ENCODE measurements at places on chromosomes 2 and 18.

GRCh38 chr2:230914886-230915285 is 10.2 kb downstream of the GPR55 start:
- no peak for DNase-seq

- no peak for DNase-seq
These were observed 305.6 kb upstream of the LRRTM1 start for GRCh38 chr2:80610108-80610507.

DNA sequence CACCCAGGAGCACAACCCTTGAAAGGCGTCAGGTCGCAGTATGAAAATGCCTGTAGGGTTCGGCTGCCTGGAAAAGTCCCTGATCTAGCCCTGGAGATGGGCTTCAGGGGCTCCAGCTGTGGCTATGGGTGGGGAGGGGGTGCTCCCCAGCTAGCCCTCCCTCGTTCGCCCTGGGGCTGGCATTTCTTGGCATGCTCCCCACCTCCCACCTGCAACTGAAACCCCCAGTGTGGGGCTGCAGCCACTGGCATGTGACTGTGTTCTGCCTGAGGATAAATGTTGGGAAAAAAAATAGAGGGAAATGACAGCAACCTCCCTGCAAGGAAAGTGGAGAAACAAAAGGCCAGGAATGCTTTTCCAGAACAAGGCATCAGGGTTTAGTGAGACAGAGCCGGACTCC is 109.2 kb downstream of the COPS8 start:
- no peak for DNase-seq

DNA sequence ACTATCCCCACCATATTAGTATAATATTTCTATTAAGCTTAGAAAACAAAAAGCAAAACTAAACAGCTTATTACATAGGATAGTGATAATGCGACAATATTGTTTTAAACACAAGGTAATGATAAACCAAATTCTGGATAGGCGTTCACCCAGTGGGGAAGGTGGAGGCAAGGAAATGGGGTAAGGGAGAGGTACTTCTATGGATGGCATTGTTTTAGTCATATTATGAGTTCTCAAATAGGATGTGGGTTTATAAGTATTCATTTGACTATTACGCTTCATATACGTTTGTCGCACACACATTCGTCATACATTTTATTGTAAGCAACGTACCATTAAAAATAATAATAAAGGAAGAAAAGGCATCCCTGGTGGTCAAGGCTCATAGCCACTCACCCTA is 88.8 kb upstream of the DNMT3A start:
- DNase-seq: no peak

DNA sequence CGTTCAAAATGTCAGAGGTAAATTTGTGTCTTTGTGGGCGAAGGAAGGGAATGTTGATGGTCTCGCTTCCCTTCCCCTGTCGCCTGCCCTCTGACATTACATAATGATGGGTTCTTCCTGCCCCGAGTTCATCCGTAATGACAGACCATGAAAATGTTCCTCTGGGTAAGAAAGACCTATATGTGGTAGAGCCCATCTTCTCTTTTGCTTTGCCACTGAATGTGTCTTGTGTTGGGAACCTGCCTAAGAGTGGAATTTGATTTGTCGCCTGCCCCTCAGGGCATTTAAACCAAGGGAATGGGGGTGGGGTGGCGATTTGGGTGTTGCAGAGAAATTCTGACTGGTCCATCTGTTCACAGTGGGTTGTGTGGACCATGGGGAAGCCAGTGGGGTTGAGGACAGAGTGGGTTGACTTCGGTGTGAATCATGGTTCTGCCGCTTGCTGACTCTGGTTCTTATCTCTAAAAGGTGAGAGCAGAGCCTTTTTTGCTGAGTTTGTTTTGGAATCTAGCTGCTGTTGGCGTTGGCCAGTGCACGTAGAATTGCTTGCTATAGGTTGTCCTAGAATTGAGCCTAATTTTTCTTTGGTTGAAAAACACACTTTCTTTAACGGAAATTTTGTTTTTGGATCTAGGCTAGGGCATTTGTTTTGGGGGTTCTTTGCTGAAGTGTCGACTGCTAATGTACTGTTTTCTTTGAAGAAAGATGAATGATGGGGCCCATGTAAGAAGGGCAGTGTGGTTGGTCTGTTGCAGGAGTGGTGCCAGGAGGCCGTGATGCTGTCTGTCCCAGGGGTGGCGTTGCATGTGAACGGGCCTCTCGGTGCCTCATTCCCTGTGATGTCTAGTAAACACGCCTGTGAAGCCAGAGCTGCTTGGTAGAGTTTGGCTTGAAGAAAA is 1.3 kb downstream of the INPP4A start:
- no peak for DNase-seq

- DNase-seq: no peak
These were observed 131.2 kb downstream of the TRIB2 start for GRCh38 chr2:12847694-12848575.

DNA sequence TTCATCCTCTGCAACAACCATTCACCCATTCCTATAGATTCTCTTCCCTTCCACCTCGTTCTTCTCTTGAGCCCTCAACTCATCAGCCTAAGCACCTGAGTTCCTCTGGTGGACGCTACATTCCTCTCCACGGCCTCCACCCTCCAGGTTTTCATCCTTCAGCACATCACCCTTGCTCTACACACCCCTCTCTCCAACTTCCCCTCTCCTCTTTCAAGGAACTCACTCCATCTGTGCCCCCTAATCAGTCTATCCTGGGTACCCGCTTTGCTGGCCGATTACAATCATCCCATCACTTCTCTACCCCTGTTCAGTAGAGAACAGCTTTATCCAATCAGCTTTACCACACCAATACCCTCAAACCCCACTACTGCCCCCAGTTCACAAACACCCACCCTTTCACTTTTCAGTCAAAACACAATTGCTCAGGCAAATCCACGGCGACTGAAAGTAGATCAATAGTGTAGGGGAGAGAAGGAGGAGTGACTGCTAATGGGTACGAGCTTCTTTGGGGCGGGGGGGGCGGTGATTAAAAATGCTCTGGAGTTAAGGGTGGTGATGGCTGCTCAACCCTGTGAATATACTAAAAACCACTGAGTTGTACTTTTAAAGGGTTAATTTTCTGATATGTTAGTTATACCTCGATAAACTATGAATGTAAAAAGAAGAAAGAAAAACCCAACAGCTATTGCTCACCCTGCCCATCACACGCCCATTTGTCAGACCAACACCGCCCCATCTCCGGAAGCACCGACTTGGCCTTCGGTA is 857 bp downstream of the DYM start:
- no peak for DNase-seq

DNA sequence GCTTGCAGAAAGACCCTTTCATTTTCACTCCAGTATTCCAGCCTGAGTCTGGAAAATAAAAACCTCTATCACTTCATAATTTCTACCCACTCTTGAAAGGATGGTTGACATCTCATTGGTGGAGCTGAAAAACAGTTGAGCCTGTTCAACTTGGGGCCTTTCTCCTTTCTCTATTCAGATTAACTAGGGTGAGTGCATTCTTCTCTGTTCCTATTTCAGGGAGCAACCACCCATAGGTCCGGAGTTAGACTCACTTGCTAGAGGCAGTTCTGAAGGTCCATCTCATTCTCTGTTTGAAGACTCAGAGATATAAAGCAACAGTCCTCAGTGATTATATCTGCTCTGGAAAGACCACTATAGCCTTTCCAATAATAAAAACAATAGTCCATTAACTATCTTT is 167.9 kb upstream of the SPOPL start:
- DNase-seq: no peak

- no peak for DNase-seq
These were observed 428.8 kb downstream of the THSD7B start for GRCh38 chr2:137194111-137194510.

- no peak for DNase-seq
These were observed 13.2 kb downstream of the BIN1 start for GRCh38 chr2:127093648-127094210.

DNA sequence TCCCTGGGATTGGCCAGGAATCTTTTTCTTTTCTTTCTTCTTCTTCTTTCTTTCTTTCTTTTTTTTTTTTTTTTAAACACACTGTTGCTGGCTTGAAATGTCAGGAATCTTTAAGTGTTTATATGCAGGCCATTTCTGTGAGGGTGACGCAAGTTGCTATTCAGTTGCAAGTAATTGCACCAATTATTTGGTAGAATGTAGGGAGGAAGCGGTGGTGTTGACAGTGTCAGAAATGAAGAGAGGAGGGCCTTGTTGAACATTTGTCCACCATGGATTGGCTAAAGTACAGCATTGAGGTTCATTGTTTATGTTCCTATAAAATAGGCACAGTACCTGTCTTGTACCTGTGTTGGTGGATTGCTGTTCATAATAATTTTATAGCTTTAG is 6.5 kb downstream of the RPIA start:
- DNase-seq: no peak

DNA sequence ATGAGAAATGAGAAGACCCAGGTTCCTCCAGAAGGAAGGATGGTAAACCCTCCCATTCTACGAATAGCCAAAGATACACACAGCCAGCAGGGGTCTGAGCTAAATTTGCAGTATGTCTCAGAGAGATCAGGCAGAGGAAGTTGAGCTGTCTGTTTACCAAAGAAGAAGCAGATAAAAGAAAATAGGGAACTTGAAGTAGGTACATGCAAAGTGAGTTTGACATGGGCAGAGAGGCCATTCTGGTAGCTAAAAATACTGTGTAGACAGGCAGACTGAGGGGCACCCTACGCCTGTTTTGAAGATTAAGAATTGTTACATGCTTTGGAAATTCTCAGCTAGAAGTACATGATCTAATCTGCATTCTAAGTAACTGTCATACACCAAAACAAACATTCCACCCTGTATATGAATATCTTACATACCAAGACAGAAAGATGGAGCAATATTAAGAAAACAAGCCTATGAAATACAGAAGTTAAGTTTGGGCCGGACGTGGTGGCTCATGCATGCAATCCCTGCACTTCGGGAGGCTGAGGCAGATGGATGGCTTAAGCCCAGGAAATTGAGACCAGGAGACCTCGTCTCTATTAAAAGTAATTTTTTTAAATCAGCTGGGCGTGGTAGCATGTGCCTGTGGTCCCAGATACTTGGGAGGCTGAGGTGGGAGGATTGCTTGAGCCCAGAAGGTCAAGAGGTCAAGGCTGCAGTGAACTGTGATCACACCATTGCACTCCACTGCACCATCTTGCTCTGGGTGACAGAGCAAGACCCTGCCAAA is 157.9 kb downstream of the ANKRD44 start:
- no peak for DNase-seq

GRCh38 chr2:36754578-36754977 is 58.1 kb downstream of the VIT start:
- no peak for DNase-seq

GRCh38 chr2:97988722-97989121 is 7.0 kb downstream of the TMEM131 start:
- no peak for DNase-seq

GRCh38 chr18:76821875-76822505 is 367 bp upstream of the ZNF236 start:
- DNase-seq: peak; percentile 51

- DNase-seq: no peak
These were observed 70.8 kb upstream of the CTAGE1 start for GRCh38 chr18:22488554-22488953.

DNA sequence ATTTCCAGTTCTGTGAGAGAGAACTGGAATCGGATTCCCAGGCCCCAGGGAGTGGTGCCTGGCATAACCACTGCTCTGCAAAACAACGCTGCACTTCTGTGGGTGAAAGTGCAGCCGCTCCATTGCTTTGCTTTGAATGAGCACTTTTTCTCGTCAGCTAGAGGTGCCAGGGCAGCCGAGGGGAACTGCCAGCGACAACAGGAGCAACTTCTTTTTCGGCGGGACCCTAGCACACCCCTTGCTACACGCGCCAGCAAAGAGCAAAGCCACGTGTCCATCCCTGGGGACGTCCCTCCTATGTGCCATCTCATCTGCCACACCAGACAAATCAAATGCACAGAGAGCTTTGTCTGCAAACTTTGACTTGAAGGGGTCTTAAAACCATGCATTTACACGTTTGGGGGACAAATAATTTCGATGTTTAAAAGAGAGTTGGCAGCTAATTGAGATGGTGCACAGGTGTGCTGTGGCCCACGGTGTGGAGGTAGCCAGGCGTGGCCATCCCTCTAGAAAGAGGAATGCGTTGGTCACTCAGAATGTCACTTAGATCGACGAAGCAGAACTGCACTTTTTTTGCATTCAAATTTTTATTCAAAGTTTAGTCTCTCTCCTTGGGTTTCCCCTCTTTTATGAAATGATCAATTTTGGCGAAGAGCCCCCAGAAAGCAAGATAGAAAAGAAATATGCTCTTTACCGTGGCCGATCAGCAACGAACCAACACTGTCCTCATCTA is 151.8 kb downstream of the MBP start:
- no peak for DNase-seq

DNA sequence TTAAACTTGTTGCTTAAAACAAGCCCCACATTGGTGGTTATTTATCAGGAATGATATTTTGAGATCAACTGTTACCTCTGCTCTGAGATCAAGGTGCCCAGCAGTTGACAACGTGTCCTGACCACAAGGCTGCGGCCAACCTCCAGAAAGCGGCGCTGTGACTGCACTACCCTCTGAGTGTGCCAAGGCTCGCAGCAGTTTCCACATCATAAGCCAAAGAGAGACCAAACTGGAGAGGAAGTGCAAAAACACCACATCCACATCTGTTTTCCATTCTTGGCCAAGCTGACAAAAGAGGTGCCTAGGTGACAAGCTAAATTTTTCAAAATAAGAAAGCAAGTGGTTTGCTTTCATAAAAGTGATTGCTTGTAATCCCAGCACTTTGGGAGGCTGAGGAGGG is 410.8 kb upstream of the POU3F3 start:
- DNase-seq: no peak

GRCh38 chr2:223735035-223735640 is 102.2 kb downstream of the AP1S3 start:
- no peak for DNase-seq

GRCh38 chr2:26561918-26562810 is 79.0 kb downstream of the CIB4 start:
- DNase-seq: no peak

GRCh38 chr2:106708209-106708608 is 177.8 kb downstream of the ST6GAL2 start:
- DNase-seq: no peak

- DNase-seq: no peak
These were observed 109.0 kb downstream of the AQP4 start for GRCh38 chr18:26756556-26756955.

DNA sequence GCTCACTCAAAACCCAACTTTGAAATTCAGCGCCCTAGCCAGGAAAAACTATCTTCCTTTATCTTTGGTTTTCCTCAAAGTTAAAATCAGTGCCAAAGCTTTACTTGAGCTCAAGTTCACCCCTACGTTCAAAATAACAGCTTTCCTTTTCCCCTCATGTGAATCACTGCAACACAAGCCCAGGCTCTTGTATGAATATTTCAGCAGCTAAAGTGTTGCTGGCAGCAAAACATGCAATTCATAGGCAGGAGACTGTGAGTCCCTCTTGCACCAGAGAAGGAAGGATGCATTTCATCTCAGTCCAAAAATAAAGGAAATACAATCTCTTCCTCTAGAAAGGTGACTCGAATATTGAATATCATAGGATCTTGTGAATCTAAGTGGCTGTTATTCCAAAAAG is 461.3 kb upstream of the SOX11 start:
- no peak for DNase-seq

- no peak for DNase-seq
These were observed 428.2 kb upstream of the KCNH7 start for GRCh38 chr2:163266772-163267171.
